ENCODE measurements at places on chromosomes 2 and 18.

- DNase-seq = no peak
Measured at GRCh38 chr2:30410217-30410616, 36.8 kb upstream of the LCLAT1 start.

DNA sequence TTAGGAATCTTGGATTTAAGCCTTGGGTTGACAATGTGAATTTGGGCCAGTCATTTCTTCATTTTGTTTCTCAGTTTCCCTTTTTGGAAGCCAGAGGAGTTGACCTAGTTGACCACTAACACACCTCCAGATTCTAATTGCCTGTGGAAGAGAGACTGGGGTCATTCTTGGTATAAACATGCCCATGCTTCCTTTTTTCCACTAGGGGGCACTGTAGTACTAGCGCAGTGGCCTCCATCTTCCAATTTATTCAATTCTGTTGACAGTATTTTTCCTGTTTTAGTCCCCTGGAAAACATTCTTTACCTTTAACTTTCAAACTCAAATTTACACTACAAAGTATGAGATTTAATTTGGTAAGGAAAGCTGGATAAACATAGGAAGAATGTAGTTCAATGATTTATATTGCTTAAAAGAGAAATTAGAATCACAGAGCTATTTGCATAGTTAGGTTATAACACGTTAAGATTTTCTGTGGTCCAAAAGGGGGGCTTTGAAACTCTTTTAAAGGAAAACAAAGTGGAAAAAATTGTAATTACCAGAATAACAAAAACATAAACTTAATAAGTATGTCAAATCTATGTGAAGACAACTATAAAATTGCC lies 57.5 kb upstream of the AGPS start:
- no peak for DNase-seq

DNA sequence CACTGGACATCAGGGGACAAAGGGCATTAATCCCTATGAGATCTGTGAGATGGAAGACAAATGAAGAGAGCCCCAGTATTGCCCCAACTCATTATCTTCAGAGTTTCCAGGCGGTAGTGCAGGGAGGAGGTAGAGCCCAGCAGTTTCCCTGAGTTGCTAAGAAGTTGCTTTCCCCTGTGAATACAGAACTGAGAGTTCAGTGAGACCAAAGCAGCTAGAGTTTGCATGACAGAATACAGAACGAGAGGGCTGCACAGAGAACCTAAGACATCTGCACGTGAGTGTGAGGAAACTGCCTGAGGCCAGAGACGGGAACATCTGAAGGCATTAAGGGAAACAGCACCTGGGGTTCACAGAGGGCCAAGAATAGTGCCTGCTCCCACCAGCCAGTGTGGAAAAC lies 18.1 kb upstream of the PGAP1 start:
- DNase-seq = no peak

DNA sequence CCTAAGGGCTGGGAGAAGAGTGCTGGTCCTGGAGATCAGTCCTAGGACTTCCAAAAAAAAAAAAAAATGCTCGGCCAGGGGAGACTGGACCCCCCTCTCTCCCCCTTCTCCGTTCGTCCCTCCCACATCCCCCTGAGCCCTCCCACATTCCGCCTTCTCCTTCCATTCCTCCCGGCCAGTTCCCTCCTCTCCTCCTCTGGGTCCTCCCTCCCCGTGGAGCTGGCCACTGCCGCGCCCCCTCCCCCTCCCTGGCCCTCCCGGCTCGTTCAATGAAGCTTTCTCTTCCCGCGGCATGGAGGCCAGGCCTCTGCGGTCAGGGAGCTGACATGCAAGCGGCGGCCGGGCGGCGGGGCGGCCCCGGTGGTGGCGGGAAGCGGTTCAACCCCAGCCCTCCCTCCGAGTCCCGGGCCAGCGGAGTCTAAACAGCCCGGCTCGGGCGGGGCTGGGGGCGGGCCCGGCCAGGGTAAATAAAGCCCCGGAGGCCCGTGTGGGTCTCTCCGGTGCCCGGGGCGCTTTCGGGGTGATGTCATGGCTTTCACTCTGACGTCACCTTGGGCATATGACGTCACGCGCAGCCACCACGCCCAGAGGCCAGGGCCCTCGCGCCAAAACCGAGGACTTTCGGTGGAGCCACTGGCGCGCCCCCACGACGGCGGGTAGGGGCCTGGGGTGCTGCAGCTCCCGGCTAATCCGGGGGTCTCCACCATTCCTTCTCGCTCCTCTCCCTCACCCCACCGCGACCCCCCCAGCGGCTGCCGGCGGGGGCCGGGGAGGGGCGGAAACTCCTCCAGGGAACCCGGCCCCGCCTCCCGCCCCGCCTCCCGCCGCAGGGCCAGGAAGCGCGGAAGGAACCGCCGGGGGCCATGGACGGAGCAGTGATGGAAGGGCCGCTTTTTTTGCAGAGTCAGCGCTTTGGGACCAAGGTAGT lies at the start of the genes DOK1 and LOXL3:
DOK1 (plus strand) TSS at position 829 of the 928 bp plus-strand sequence; CDS start at position 864, 35 bp downstream.
LOXL3 (minus strand) TSS at position 51 of the 928 bp plus-strand sequence. CDS start 1,308 bp downstream, outside the sequence.
- peak; percentile 97 for DNase-seq

GRCh38 chr2:62663920-62664795 lies 41.4 kb upstream of the EHBP1 start:
- DNase-seq = peak; percentile 83
